ENCODE measurements at places on chromosomes 5 and 9.

DNA sequence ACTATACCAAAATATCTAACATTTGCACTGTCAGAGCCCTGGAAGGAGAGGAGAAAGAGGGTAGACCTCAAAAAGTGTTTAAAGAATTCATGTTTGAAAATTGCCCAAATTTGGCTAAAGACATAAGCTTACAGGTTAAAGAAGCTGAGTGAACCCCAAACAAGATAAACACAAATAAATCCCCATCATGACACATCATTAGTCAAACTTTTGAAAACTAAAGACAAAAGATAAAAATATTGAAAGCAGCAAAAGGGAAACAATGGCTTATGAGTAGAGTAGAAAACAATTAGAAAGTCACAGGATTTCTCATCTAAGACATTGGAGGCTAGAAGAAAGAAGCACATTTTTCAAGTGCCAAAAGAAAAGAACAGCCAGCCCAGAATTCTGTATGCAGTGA lies 6.1 kb upstream of the UBLCP1 start:
- DNase-seq = no peak

GRCh38 chr5:146041180-146041789 lies 64.1 kb downstream of the PLAC8L1 start:
- DNase-seq = no peak

- no peak for DNase-seq
Observed at GRCh38 chr9:107213561-107214028, 69.5 kb upstream of the RAD23B start.

- DNase-seq = no peak
Observed at GRCh38 chr5:127961006-127961762, 122.4 kb upstream of the SLC12A2 start.

DNA sequence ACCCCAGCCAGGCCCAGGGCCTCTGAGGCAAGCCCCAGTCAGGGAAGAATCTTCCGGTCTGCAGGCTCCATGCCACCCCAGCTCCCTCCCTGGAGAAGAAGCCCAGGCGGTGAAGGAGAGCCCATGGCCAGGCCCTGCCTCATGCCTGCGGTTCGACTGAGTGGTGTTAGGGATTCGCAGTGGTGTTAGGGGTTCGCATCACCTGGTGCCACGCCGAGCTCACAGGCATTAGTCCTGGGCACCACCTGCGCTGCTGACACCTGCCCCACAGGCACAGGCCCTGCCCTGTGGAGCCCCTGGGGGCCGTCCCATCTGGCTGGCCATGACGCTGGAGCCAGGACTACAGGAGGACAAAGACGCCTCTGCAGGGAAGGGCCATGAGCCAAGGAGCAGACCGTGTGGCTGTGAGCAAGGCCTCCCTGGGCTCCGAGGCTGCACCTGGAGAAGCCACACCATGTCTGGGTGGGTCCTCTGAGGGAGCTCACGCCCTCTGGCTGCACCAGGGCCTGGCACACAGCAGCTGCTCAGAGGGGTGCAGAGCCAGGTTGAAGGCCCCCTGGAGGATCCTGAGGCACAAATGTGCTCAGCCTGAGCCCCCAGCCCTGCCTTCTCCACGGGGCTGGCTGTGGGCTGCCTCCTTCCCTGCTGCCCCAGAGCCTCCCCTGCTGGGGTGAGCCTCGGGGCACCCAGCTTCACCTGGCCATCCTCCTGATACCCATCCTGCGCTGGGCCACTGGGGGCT lies 27.6 kb upstream of the RNF130 start:
- no peak for DNase-seq

- no peak for DNase-seq
Observed at GRCh38 chr5:136037001-136037705, 8.4 kb downstream of the TGFBI start.

DNA sequence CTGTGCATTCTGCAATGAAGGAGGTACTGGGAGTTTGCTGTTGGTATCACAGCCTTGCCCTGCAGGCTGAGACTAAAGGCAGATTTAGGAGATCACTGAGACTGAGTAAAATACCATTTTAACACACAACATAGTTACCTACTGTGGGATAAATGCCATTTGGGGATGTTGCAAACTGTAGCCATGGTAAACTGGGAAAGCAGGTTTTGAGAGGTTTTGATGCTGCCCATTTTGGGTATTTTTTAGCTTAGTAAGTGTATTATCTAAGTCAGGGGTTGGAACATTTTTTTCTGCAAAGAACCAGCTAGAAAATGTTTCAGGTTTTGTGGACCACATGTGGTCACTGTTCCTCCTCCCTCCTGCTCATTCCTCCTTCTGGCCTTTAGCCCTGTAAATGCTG lies 108.9 kb downstream of the EHMT1 start:
- no peak for DNase-seq

DNA sequence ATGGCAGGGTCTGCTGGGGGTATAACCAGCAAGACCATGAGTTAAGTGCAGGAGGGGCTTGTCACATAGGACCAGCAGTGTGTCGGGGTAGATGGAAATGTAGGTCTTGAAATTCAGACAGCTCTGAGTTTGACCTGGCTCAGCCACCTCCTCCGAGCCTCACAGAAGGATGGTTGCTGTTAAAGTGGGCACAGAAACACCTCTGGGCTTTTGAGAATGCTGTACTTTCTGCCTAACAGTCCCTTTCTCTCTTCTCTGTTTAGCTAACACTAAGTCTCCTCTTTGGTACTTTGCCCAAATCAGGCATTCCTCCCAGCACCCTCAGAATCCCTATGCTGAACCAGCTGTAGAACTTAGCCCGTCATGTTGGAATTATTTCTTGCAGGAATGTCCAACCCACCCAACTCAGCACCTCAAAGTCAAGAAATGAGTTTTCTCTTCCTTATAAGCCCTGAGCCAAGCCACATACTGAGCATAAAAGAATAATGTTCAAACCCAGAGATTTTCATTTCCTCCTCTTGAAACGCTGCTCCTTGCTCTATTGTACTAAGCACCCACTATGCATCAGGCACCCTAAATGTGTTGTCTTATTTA lies 41.7 kb upstream of the MATR3 start:
- no peak for DNase-seq

DNA sequence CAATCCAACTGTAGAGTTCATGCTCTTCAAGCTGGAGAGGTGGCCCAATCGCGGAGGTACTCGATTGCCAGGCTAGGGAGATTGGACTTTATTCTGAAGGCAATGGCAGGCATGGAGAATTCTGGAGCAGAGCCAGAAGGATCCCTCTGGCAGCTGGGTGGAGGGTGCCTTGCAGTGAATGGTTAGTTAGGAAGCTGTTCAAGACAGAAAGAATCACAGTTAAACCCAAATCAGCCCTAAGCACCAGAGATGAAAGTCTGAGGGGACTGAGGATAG lies 182.4 kb downstream of the RGS3 start:
- no peak for DNase-seq

- DNase-seq = no peak
Observed at GRCh38 chr9:112809351-112809848, 58.8 kb downstream of the SNX30 start.

DNA sequence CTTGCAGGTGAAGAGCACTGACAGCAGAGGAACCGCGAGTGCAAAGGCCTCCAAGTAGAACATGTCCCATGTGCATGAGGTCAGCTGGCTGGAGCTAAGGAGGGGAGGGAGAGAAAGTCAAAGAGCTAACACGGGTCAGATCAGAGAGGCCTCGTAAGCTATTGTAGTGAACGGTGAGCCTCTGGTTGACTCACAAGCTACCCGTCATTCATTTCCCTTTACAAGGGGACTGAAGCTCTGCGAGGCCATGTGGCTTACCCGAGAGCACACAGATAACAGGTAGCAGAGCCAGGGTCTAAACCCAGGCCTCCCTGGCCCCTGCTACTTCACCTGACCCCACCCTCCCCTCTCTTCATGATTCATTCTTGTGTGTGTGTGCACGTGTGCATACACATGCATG lies 152.7 kb upstream of the ADRA1B start:
- no peak for DNase-seq

DNA sequence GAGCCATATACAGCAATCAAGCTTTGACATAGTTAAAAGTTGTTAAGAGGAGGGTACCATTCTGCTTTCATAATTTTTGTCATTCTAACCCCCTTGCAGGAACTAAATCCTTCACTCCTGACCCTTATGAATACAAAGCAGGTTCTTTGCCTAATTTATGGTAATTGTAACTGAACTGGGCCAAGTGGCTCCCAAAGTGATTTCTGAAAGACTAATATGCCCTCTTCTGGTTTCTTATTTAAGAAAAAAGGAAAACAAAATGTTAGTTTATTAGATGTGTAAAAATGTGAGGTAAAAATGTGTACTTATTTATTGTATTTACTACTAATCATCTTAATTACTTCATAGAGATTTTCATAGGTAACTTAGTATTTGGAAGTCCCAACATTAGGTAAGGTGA lies 268.5 kb downstream of the BNC2 start:
- no peak for DNase-seq

- no peak for DNase-seq
Observed at GRCh38 chr9:89339807-89340206, 21.5 kb downstream of the SECISBP2 start.
